ENCODE measurements at places on chromosomes 4 and X.

DNA sequence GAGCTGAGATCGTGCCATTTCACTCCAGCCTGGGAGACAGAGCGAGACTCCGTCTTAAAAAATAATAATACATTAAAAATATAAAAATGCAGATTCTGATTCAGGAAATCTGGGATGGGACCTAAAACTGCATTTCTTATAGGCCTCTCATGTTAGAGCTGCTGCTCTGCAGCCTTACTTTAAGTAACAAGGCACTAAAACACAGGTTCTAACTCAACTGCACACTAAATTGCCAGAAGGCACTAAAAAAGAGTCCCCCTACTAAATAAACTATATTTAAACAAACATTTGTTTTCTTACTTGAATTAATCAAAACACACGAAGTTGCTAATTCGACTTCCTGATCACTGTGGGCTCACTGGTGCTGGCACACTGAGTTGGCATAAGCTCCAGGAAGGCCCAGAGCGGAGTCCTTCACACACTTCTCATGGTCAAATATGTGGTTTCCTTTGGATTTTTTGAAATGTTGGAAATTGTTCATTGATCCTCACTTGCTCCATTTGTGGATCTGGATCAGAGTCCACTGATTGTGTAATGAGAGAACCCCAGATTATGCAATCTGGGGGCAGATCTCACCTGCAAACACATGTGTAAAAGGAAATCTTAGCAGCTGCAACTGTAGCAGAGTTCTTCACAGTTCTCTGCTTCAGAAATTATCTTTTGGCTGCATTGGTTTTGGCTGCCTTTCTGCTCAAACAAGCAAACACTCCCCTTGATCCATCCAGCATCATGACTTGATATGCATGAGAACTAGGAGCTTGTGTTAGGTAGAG is 59.3 kb downstream of the AFF1 start:
- no peak for DNase-seq

DNA sequence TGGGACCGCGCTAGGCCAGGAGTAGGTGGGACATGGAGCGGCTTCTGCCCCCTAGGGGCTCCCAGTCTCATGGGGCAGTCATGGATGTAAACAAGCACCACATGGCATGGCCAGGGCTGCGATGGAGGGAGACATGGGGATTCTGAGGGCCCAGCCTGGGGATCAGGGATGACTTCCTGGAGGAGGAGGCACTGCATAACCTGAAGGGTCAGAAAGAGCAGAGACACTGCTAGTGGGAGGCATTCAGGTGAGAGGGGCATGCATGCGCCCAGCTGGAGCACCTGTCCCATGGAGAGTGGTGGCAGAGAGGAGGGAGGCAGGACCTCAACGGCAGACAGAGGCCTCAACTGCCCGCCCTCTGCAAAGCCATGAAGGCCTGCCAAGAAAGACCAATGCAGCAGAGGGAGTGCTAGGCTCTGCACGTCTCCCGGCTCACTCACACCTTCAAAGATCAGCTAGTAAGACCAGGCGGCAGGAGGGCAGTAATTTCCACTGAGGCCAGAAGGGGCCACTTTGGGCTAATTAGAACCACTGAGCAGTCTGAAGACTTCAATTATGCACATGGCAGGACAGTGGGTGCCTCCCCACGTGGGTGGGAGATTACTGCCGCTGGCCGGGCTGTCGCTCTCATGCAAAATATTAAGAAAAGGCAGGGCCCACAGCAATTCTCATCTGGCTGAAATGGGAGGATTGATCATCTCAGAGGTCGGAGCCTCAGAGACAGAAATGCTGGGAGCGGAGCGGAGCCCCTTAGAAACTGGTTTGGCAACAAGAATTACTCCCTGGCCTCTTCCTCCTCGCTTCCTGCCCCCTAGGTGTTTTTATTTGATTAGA is 69.6 kb downstream of the PPP2R2C start:
- no peak for DNase-seq

DNA sequence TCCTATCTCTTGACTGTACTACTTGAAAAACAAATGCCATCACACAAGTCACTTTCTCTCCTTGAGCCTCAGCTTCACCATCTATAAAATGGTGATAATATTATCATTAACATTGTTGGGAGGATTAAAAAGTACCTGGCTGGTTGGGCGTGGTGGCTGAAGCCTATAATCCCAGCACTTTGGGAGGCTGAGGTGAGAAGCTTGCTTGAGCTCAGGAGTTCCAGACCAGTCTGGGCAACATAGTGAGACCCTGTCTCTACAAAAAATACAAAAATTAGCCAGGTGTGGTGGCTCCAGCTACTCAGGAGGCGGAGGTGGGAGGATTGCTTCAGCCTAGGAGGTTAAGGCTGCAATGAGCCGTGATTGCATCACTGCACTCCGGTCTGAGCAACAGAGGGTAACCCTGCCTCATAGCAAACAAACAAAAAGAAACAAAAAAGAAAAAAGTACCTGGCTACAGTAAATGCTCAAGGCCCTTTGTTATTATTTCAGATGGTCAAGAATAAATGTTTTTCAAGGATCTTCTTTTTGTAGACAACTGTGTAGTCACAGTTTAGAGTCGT is 120.3 kb downstream of the CHRNA9 start:
- no peak for DNase-seq

DNA sequence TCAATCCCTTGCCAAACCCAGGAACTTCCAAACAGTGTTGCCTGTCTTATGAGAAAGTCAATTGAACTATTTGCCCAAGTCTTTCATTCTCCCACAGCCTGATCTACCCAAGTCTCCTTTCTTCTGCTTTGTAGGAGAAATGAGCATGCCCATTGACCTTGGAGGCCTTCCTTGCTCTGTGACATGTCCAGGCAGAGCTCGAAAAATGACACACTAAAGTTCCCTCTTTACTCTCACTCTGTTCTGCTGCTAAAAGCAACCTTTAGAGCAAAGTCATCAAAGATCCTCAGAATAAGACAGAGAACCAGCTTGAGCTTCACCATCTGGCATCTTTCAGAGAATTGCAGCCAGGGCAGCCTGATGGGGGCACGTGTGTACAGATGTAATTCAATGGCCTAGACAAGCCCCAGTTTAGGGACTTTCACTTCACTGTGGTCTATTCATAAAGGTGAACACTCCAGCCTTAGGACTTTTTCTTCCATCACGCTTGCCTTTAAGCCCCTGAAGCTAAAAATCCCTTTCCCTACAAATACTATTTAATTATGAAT is 136.4 kb downstream of the AMELX start:
- no peak for DNase-seq

DNA sequence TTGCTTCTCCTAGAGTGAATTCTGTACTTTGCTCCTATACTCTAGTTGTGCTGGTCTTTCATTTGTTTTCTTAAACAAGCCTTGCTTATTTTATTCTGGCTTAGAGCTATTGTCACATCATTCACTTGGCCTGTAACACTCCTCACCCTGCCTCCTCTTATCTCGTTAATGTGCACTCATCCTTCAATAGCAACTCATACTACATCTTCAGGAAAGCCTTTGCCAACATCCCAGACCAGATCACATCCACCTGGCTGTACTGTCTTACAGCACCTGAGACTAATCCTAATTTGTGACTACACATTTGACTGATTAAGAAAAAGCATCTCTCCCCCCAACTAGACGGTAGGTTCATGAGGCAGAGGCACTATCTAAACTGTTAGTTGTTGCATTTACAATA is 80.8 kb downstream of the SLC7A11 start:
- no peak for DNase-seq

GRCh38 chrX:7378406-7378805 is 230.5 kb upstream of the PUDP start:
- DNase-seq = no peak

DNA sequence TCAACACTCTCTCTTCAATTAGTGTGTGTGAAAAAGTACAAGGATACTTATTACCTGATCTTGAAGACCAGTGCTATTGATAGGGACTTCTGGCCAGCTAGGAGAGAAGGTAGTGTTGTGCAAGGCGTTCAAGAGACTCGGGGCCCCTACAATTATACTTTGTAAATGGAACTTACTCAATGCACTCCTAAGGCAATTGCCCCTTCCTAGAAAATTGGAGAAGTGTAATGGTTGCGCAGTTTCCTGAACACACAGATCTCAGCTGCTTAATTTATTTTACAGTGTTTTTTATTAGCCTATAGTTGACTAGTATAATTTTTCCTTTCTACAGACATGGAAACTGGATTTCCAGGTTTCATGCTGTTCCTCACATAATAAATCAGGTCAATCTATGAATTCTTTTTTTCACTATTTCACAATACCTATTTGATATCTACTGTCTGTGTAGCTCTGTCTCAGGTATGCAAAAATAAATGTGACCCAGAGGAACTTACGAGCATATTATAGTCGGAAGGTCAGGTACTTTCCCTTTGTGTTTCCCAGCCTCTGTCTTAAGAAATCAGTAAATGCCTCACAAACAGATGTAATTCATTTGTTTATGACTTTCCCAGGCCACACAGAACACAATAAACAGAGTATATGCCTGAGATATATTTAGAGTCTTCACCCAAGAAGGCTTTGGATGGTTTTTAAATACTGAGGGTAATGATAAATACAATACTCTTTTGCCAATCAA is 89.1 kb upstream of the TET2 start:
- no peak for DNase-seq

- DNase-seq = no peak
Observed at GRCh38 chr4:114509340-114509739, 89.3 kb upstream of the UGT8 start.

DNA sequence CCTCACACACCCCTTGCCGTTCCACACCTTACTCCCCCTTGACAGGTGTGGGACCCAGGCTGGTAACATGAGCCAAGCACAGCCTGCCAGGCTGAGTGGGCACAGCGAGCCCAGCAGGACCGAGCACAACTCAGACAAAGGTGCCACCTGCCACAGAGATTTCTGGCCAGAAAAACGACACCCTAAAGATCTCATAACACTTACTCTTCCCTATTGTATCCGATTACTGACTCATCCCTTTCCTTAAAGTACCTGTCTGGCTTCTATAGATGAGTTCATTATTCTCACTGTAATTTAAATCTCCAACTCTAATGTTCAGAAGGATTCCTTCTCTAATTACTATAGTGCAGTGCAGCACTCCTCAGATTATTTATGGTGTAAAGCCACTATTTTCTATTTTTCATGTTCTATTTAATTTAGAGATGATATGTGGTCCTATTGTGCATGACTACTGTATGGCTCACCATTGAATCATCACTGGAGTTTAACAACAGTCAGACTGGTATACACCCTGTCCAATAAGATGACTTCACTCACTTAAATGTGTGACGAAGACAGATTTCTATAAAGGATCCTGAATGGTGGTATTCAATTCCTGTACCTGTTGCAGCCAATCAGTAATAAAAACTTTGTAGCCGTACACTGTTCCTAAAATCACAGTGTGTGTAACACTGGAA is 7.6 kb upstream of the SYTL5 start:
- peak; percentile 38 for DNase-seq

DNA sequence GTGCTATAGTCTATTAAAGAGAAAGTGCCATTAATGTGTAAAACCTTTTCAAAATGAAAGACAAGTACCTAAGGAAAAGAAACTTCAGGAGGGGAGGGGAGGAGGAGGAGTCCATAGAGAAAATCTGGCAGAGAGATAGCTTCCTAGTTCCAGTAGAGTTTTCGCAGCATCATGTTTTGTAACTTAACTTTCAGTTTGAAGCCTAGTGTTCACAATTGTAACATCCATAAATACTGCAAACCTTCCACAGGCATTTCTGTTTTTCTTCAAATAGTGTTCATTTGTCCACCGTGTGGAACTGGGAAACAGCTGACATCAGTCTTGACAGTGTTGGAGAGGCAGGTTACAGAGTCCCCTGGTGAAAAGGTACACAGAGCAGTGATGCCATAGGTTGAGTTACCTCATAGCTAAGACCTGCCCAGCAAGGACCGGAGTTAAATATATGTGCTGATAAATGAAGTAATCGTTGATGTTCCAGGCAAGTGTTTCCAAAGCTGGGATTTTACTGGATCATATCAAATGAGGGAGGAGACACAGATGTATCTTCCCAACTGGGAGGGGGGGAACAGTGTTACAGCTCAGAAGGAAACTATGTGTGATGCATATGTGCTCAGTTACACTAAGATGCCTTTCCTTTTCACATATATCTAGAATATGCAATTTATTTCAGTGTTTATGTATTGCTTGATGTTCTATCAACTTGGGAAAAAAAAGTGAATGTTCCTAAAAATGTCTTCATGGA is 369.5 kb upstream of the FAM241A start:
- DNase-seq = no peak

GRCh38 chr4:101136373-101137370 is 210.7 kb downstream of the PPP3CA start:
- DNase-seq = no peak

- no peak for DNase-seq
Observed at GRCh38 chr4:41935652-41936021, 408 bp downstream of the TMEM33 start.

- DNase-seq = no peak
Observed at GRCh38 chr4:117249333-117249732, 164.0 kb upstream of the TRAM1L1 start.

GRCh38 chrX:142251680-142252079 is 46.6 kb upstream of the MAGEC2 start:
- no peak for DNase-seq

GRCh38 chr4:48178931-48179330 is 44.9 kb upstream of the TXK start:
- DNase-seq = no peak

DNA sequence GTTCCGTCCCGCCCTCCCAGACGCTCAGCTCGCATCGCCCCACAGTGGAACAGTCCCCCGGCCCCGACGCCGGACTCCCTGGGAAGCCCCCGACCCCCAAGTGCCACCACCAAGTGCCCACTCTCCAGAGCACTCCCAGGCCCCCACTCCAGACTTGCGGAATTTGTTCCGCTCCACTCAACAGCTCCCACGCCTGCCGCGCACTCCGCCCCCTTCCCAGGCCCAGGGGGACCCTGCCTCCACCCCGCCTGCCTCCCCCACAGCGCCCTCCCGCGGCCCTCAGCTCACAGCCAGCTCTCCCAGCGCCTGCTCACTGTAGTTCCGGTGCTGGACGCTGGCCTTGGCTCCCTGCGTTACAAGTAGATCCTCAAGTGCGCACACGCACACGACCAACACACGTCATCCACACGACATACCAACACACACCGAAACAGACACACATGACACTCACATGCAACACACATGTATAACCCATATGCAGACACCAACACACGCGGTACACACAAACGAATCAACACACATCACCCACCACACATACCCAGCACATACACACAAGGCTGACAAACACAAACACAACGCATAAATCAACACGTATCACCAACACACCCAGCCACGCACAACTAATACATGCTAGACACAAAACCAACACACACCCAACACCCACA is 8.0 kb downstream of the MSX1 start:
- no peak for DNase-seq

DNA sequence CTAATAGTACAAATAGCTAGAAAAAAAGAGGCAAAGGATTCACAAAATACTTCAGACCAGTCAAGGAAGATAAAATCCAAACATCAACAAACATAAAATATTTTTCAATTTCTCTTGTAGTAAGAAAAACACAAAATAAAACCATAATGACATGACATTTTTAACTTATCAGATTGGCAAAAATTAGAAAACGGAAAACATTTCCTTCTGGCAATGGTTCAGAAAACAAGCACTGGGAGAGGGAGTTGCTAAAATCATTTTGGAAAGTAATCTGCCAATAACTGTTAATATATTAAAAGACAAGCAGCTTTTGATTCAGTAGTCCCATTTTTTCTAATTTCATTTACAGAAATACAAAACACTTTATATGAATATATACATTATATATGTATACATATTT is 26.1 kb downstream of the TKTL2 start:
- no peak for DNase-seq

GRCh38 chrX:104659005-104659744 is 93.2 kb downstream of the IL1RAPL2 start:
- no peak for DNase-seq
